ENCODE measurements at places on chromosomes 7 and 10.

DNA sequence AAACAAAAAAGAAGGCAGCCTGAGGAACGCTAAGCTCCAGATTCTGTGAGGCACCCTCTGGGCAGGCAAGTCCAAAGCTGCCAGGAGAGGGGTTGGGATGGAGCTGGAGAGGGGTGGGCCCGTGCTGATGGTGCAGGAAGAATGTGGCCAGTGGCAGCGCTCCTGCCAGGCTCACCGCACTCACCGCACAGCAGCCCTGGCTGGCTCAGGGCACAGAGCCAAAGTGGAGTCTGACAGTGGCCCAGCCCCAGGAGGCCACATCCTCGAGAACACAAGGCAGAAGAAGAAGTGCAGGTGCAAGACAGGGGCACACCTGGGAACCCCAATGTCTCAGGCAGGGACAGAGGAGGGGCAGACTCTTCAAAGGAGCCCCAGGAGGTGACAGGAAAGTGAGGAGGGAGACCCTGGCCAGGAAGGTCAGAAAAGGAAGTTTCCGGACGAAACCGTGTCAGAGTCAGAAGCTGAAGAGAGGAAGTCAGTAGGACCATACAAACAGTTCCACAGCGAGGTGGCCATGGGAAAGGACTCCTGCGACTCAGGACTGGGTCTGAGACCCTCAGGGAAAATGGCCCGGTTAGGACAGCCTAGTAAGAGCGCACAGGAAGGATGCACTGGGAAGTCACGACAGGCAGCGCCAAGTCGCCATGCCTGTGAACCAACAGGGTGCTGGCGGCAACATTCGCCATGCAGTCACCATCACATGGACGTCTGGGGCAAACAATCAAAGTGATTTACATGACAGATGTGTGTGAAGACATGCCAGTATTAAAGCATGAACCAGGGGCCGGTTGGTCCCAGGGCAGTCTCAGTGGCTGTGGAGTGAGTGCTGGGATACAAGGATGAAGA is 54.4 kb downstream of the COBL start:
- DNase-seq = no peak

DNA sequence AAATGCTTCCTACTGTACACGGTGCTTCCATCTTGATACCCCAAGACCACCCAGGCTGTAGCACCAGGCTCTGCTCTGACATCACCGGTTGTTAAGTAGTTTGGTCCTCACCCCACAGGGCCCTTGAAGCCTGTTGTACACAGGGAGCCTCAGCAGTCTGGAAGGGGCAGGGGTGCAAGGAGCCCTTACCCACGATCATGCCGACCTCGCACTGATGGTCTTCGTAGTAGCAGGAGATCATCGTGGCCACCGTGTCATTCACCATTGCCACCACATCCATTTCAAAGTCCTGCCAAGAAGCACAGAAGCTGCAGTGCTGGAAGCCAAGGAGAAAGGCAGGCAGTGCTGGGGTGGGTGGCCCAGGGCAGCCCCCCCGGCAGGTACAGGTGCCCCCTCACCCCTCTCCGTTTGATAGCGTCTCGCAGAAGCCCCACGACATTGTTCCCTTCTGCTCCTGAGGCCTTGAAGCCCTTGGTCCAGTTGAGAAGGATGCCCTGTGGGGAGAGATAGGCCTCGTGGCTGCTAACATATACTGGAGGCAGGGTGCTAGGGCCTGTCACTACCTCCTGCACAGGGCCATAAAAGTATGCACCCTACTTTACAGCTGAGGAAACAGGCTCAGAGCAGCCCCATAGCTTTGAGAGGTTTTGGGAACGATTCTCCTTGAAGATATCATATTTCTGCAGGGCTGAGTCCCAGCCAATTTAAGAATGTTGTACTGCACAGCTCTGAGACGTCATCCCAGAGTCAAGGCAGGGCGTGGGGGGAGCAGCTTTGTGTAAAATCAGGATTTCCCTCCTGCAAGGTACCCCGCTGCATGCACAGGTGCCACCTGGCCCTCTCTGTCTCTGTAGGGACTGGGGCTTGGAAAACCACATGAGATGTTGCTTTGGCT is 8.7 kb upstream of the MYL7 start:
- no peak for DNase-seq

DNA sequence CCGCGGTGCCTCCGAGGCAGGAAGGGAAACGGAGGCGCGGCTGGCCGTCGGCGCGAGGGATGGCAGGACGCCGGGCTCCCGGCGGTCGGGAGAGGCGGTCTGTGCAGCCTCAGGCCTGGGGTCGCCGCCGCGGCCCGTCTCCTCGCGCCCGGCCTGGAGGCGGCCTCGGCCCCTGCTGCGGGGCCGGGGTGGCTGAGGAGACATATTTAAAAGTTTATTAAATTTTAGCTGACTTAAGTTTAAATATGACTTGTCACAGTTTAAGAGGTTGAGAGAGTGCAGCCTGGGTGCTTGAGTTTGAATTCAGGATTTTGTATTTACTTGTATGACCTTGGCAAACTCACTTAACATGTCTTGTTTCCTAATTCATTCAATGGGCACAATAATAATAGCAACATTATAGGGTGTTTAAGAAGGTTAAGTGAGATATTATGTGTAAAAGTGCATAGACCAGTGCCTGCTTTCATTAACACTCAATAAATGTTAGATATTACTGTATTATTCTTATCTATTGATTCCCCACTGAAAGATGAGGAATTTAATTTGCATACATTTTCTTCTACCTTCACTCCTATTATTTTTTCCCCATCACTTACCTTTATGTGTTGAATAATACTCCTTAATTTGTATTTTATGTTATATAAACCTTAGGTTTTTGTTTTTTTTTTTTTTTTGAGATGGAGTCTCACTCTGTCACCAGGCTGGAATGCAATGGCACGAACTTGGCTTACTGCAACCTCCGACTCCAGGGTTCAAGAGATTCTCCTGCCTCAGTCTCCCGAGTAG is 718 bp downstream of the DYNC2I1 start:
- DNase-seq = no peak

- DNase-seq = peak; percentile 71
These were observed 28.0 kb downstream of the PPP1R3C start for GRCh38 chr10:91604553-91605534.

GRCh38 chr10:12710594-12711349 is 290.7 kb downstream of the CCDC3 start:
- DNase-seq = peak; percentile 58

Data from RCC 7860 (cell line).